ENCODE measurements at places on chromosomes 12 and 14. TPM values are rescaled to one million over a fixed set of nuclear protein-coding genes. Genes with fewer than 3 reads are reported as not detected.

Gene RAP1B
- total RNA-seq, result 141 TPM

DNA sequence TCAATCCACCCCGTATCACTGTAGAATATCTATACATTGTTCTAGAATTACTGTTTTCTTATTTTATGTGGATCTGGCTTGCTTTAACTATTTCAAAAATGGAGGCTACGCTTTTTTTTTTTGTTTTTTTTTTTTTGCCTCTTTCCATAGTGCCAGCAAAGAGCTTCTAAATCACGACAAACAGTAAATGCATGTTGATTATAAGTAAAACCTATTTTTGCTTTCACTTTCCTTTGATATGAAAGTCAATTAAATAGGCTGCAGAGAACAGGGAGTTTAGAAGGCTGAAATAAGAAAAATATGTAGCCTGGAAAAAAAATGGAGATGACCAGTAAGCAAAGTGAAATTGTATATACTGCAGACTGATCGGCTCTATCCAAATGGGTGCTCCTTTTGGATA is 112.3 kb upstream of the AMIGO2 start:
- no peak for DNase-seq

Gene NINJ2
- total RNA-seq, result 6.0 TPM

GRCh38 chr12:91899056-91899455 is 246.6 kb downstream of the BTG1 start:
- no peak for DNase-seq

DNA sequence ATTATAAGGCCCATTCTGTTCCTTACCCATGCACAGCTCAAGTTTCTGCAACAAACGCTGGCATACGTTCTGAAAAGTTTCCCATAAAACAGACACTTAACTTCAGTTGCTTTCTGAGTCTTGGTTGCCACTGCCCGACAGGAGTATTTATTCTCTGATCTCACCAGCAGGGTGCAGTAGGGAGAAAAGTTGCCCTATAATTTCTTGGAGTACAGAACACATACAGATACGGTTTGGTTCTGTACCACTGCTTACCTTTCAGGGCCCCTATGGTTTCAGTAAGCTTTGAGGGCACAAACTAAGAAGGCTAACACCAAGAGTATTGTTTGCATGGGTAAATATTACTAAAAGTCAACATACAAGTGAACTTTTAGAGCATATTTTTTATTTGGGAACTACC is 77.9 kb downstream of the SPATA7 start:
- DNase-seq, result no peak

DNA sequence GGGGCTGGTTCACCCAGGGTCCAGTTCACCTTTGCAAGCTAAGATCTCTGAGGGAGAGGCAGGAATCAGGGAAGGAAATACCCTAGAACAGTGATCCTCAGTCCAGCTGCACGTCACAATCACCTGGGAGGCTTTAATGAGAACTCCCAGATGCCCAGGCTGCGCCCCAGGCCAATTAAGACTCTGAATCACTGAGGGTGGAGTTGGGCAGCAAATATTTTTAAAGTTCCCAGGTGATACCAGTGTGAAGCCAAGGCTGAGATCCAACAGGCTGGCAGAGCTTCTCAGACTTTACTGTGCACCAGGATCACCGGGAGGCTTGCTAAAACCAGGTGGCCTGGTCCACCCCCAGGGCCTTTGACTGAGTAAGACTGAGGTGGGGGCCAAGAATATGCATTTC is 23.8 kb downstream of the MYL2 start:
- no peak for DNase-seq

- DNase-seq, result no peak
Observed at GRCh38 chr12:33589576-33590114, 150.0 kb upstream of the SYT10 start.

- DNase-seq, result no peak
Observed at GRCh38 chr14:53110096-53110495, 43.0 kb downstream of the DDHD1 start.

DNA sequence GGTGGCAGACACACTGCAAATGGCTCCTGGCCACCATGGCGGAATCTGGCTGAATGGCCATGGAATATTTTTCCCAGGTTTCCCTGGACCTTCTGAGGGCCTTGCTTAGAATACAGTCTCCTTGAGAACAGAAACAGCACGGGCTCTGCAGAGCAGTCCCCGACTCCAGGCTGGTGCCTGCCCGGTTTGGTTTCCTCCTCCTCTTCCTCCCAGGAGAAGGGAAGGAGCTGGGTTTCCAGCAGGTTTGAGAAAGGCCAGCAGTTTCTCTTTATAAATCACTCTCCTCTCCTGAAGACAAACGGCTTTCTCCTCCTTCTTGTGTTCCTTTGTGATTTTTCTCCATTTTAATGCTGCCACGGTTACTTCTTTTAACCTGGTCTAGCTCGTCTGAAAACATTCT is 106.8 kb upstream of the RFLNA start:
- DNase-seq, result peak; percentile 49

All from spinal cord (tissue), 10 donors.